ENCODE measurements at places on chromosomes 3 and 15.

GRCh38 chr3:41581700-41582099 is 380.2 kb downstream of the ULK4 start:
- DNase-seq = no peak

GRCh38 chr15:63759752-63760151 is 74.0 kb downstream of the HERC1 start:
- DNase-seq = no peak

GRCh38 chr15:94145046-94145445 is 86.3 kb upstream of the MCTP2 start:
- no peak for DNase-seq

GRCh38 chr15:74185710-74186348 is 12.3 kb downstream of the ISLR start:
- DNase-seq = no peak

DNA sequence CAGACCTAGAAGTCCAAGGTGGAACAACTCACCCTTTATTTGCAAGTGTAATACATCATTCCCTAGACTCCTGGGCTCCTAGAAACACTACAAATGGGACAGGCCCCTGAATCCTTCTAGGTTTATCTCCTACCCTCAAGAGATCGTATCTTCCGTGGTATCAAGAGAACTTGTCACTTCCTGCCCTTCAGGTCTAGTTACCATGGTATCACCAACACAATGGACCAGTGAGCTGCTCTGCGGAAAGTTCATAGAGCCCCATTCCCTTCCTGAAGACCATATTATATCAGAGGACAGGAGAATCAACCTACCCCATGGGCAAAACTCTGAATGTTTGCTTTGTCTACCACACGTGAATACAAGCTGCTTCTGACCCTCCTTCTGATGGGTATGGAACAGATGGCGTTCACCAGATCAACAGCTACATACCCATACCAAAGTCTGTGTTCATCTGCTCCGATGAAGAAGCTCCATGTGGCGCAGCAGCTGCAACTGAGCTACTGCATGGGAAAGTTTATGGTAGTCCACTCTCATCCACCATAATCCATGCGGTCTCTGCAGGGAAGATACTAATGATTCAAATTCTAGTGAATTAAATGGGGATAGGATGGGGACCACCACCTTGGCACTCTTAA is 84.6 kb upstream of the KLF13 start:
- DNase-seq = no peak

GRCh38 chr3:84440291-84440690 is 518.5 kb upstream of the CADM2 start:
- DNase-seq = no peak

- no peak for DNase-seq
Observed at GRCh38 chr3:51398595-51399310, 7.7 kb downstream of the RBM15B start.

DNA sequence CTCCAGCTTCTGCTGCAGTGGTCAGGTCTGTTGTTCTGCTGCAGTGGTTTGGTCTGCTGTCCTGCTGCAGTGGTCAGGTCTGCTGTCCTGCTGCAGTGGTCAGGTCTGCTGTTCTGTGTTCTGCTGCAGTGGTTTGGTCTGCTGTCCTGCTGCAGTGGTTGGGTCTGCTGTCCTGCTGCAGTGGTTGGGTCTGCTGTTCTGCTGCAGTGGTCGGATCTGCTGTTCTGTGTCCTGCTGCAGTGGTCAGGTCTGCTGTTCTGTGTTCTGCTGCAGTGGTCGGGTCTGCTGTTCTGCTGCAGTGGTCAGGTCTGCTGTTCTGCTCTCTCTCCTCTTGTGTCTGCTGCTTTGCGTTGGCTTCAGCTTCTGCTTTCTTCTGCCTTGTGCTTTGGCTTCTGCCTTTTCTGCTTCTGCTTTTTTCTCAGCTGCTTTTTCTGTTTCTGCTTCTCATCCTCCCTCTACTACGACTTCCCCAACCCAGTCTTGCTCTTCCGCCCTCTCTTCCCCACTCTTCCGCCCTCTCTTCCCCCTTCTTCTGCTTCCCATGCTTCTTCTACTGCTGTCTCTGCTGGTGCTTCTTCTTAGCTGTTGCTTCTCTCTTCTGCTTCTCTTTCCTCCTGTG is 50.7 kb downstream of the FAM43A start:
- no peak for DNase-seq

GRCh38 chr3:156291272-156292123 is 171.1 kb downstream of the KCNAB1 start:
- DNase-seq = no peak

DNA sequence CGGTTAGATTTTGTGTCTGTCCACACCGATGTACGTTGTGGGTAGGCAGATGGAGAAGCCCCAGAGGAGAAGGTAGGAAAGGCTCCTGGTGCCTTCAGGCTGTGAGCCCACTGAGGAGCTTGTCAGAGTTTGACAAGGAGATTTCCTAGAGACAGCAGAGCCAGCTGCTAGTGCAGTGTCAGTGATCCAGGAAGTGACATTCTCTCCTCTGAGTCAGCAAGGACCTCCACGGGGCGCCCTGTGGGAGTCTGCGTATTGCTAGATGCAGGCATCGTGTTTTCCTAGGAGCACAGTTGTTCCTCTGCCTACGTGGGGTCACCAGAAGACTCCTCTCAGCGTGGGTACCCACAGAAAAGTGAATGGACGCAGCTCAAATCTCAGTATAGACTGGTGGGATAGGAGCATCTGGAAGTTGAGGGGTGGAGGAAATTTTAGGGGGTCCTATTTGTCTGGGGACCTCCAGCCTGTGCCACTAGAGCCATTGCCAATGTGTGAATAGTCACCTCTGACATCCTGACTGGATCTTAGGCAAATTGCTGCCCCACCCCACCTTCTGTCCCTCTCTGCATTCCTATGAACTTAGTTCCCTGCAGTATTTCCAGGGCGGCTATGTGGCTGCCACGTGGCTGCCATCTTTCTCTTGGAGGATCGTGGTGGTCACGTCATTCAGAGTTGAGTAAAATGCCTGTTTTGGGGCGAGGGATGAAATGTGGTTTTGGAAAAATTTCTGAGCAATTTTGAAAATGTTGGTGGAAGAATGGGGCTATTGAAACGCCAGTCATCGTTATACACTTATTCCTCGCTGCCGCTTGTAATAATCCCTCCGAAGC is 84.8 kb upstream of the KLHL25 start:
- no peak for DNase-seq

DNA sequence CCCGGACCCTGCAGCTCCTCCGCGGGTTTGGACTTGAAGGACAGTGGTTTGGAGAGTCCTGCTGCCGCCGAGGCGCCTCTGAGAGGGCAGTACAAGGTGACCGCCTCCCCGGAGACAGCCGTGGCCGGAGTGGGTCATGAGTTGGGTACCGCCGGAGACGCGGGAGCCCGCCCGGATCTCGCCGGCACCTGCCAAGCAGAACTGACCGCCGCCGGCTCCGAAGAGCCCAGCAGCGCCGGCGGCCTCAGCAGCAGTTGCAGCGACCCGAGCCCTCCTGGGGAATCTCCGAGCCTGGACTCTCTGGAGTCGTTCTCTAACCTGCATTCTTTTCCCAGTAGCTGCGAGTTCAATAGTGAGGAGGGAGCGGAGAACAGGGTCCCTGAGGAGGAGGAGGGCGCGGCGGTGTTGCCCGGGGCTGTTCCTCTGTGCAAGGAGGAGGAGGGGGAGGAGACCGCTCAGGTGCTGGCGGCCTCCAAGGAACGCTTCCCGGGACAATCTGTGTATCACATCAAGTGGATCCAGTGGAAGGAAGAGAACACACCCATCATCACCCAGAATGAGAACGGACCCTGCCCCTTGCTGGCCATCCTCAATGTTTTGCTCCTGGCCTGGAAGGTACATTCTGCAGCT is 634 bp downstream of the MINDY2 start:
- DNase-seq = peak; percentile 51

GRCh38 chr3:48565591-48566400 is 2.2 kb upstream of the UCN2 start:
- DNase-seq = no peak

DNA sequence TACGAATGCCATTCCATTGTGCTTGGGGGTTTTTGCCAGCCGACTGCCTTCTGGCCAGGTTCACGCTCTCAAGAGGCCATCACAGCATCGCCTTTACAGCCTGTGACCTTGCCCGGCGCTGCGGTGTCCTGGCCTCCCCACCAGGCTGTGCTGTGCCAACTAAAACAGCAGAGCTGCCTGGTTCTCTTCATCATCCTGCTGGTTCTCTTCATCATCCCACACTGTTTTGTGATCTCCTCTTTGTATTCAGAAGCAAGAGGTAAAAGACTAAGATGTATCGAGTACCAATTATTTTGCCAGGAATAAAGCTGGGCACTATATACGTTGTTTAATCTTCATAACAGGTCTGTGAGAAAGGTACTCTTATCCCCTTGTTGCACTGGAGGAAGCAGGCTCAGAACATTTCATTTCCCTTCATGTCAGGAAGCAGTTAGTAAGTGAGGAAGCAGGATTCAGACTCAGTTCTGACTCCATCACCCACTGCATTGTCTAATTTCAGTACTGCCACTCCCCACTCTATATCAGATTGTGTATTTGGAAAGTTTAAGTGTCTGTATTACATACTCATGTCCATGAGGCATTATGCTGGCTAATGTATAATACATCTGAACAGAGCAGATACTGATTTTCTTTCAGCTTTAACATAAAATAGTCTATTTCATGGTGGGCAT is 92.7 kb downstream of the LRRC28 start:
- peak; percentile 53 for DNase-seq

DNA sequence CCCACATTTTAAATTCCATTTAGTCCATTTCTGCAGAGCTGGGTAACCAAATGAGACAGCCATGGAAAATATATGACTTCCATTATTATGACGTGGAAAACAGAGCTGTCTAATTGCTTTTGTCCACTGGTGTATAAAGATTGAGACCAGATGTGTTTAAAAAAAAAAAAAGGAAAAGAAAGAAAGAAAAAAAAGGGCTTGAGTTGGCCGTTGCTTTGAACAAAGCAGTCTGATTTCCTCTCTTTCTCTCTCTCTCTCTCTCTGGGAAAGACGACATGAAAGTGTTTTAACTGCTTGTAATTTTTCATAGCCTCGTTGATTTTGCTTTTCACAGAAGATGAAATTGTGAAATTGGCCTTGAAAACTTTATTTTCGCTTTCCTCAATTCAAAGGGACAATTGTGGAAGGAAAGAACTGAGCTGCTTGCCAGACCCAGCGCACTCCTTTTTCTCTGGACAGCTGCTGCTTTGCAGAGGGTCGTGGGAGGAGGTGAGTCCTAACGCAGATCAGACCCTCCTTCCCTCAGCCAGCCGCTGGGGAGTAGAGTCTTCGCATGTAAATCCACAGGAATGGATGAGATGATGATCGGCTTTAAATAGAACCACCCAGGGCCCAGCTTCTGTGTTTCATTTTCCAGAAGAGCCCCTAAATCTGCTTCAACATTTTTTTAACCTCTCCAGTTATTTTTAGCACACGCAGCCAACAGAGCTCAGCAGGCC is 42.8 kb upstream of the UBE2E1 start:
- DNase-seq = no peak

- DNase-seq = no peak
Observed at GRCh38 chr3:71191031-71191482, 392.5 kb downstream of the FOXP1 start.

DNA sequence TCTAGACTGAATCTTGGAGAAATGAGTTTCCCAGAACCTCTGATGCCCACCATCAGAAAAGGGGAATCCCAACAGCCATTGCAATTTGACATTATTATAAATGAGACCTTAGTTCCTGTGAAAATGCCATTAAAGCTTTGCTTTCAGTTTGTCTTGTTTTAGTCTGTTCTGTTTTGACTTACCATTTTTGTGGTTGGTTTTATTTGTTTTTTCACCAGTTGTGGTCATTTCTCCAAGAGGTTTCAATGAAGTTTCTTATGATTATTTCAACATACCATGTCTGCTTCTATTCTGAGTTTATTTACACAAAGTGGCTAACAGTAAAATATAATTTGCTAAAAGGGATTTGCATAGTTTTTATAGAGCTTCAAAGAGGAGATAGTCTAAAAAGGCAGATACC is 175.0 kb upstream of the MCTP2 start:
- DNase-seq = no peak

DNA sequence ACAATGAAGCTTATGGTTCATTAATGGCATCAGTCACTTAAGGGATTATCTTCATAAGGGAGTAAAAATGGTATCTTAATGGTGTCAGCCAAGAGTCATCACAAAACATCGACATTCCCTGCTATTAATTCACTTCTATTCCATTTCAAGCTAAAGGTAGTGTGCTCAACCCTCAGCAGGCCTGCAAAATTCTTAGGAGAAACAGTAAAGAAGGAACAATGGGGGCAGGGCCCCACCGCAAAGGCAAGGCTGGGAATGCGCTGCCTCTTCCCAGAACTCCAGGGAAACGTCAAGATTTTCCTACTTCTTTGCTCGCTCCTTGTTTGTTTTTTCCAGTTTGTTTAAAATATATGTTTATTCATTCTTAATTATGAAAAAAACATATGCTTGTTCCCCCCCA is 187.3 kb upstream of the TSC22D2 start:
- no peak for DNase-seq

- DNase-seq = no peak
Observed at GRCh38 chr3:45950686-45951600, 7.7 kb downstream of the CXCR6 start.

DNA sequence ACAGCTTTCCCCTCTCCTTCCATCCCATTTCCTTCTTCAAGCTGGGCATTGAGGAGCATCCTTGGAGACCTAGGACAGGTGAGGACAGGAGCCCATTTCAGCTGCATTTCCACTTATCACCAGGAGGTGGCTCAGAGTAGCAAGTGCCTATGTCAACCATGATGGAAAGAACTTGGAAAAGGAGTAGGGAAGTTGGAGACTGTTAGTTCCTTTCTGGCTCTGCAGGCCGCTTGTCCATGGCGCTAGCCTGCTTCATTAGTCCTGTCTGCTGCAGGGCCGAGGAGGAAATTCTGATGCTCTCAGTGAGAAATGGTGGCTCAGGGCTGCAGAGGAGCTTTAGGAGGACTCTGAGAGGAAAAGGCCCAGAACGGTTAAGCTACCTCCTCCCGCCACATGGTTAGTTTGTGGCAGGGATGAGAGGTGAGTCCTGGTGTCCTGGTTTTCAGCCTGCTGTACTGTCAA is 7.0 kb upstream of the CD276 start:
- DNase-seq = no peak

- no peak for DNase-seq
Observed at GRCh38 chr3:4355401-4356219, 52.4 kb downstream of the SETMAR start.

- DNase-seq = no peak
Observed at GRCh38 chr3:22632536-22632935, 570.6 kb upstream of the UBE2E2 start.

GRCh38 chr15:40307421-40308211 is at the start of gene PLCB2:
PLCB2 (minus strand) TSS chr15:40307935; CDS start chr15:40307672, 263 bp downstream.
- DNase-seq = peak; percentile 48

DNA sequence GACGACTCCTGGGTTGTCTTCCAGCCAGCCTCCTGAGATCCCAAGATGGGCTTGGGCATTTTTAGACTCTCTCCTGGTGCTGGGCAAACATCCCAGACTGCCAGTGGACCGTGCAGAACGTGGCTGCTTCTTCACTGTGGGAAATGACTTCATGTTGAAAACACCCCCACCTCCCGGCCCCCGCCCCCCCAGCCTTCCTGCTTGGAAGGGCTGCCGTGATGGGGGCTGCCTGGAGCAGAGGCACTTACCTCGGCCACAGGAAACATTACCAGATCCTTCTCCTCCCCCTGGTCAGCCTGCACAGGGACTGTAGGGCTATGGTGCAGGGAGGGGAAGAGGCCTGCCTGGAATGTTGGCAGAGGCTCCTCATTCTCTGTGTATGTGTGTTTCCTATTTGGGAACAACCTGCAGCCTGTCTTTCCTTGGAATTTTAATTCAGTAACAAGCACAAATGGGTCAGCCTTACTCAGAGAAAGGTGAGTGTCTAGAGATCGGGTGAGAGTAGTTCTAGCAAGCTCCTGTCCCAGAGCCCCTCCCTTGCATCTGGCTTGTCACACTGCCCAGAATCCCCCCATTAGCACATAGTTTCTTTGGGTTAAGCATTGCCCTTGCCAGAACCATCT is 90.8 kb downstream of the ANP32A start:
- DNase-seq = no peak

Data from globus pallidus (tissue), 1 donor.